CD4-positive, alpha-beta T cell treated with Interleukin-6 for 4 hours (primary cell): ENCODE measurements at places on chromosomes 16 and 17.

- no peak for DNase-seq
Observed at GRCh38 chr16:11870399-11870798, 19.1 kb upstream of the RSL1D1 start.

GRCh38 chr16:68298907-68299561 lies 11.7 kb downstream of the SLC7A6OS start:
- DNase-seq, result no peak

DNA sequence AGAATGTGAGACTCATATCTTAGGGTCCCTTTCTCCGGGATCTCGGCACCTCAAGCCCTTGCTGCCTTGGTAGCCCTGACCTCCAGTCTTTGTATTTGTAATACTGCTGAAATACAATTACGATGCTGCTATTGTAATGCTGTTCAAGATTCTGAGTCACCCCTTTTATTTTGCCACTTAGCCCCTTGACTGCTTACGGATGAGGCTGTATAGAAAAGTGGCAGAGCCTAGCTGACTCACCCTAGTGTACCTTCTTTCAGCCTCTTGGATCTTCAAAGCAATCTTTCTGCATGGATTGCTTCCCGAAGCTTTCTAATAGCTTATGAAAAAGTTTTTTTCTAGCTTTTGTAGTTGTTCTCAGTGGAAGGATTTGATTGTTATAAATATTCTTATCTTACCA lies 187.9 kb downstream of the KCNJ2 start:
- DNase-seq, result no peak

- DNase-seq, result no peak
Observed at GRCh38 chr17:348692-349425, 3.7 kb downstream of the RPH3AL start.

GRCh38 chr16:67236563-67237395 lies 9.8 kb downstream of the TMEM208 start:
- DNase-seq, result peak; percentile 53

DNA sequence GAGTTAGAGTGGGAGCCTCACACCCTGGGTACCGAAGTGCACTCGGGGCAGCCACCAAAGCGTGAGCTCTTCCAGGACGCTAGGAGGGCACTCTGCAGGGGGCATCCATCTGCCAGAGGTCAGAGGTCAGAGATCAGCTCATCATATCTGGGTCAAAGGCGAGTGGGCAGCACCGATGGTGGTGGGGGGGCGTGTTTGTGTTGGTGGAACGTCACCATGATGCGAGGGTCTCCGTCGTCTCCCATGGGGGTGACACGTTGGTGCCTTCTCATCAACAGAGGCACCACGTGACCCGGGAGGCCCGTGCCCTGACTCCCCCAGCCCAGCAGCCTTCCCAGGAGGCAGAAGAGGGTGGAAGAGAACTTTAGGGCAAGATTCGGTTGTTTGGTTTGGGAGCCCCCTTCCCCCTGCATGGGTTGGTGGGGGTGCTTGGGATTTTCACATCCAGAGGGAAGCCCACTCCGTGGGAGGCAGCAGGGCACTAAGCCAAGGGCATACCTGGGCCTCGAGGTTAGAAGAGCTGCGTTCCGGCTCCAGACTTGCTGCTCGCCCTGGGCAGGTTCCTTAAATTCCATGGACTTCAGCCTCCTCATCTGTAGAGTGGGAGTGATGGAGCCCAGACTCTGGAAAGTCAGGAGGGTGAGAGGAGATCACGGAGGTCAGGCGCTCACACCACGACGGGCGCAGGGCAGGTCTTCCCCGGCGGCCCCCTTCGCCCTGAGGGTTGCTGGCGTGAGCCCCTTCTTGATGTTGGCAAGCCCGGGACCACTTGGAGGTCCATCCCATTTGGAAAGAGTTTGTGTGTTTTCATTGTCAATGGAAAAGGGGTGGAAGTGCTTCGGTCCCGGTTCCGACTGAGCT lies 14.0 kb downstream of the CRISPLD2 start:
- no peak for DNase-seq

DNA sequence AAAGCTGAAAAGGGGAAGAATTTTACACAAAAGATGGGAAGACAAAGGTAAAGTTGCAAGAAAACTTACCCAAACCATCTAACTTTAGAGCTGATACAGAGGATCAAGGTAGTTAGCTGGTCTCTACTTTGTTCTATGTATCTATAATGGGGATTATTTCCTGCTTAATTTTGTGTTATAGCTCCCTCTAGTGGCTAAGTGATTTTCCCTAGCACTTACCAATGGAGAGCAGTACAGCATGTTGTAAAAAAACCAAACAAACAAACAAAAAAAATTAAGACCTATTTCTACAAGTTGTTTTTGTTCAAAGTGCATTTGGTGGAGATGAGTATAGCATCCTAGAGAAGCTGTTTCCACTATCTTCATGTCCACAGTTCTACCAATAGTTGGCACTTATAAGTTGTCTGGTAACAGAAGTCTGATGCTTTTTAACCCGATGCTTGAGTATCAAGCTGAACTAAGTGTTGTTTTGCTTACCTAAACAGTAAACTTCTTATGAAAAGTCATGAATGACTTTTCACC lies 7.5 kb downstream of the SRSF1 start:
- no peak for DNase-seq

DNA sequence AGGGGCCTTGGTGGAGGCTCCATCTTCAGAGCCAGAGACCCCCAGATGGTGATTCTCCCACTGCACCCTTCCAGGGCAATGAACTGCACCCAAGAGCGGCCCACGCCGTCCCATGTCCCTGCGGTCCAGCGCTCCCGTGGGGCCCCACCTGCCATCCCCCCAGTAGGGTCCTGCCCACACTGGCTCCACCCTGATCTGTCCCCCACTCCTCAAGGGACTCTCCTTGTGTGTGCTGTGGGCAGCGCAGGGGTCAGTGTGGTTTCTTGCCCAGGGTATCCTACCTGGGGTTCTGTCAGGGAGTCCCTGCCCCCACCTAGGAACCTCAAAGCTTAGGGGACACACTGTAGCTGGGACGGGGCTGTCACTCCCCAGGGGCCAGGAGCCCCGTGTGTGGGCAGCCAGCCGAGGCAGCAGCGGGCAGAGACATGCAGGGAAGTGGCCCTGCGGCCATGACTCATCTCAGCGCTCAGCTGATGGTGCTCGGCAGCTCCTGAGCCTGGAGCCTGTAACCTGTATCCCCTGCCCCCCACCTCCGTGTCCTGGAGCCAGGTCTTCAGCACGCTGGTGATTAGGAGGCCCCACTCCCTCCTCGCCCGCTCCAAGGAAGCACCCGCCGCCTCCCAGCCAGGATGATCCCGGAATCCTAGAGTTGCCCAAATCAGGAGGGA lies 35.7 kb upstream of the SSTR5 start:
- DNase-seq, result no peak

GRCh38 chr17:38533241-38533640 lies 72.5 kb downstream of the SRCIN1 start:
- DNase-seq, result no peak

- no peak for DNase-seq
Observed at GRCh38 chr16:68636064-68636560, 9.0 kb upstream of the CDH3 start.

DNA sequence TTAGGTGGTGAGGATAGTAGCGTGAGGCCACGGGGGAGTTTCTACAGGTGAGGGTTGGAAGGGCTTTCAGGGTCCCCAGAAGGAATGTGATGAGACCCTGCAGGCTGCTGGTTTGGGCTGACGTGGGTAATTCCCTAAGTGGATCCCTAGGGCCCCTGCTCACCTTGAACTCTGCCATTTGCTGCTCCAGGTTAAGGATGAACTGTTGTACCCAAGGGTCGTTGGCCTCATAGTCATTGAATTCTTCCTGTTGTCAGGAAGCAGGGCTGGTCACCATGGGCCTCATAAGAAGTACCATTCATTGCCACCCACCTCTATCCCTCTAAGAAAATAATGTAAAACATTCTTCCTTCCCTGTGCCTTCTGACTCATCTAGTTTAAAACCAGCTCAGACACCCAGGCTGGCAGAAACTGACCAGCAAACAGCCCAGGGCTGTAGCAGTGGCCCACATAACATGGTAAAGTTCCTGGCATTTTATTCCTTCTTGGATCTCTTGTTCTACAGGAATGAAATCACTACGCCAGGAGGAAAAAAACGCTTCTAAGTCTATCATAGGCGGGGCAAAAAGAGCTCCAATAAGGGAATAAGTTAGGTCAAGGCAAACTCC lies 27.6 kb downstream of the FCSK start:
- no peak for DNase-seq

- DNase-seq, result no peak
Observed at GRCh38 chr17:74201250-74201649, 2.2 kb upstream of the RPL38 start.

DNA sequence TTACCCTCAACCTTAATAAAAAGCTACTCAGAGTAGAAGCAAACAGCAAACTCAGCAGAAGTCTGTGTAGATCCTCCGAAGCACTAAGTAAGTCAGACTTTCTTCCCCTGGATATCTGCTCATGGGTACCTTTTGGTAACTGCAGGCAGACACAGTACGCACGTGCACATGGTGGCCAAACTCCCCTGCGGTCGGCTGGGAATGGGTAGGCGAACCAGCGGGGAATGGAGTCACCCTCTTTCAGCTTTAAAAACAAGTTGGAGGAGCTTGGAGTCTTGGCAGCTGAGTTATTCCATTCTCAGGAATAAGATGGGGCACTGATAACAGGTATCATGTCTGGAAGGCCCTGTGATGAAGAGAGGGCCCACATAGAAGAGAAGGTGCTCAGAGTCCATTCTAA lies 16.3 kb downstream of the CYB561 start:
- DNase-seq, result no peak

GRCh38 chr16:64704386-64704785 lies 417.5 kb downstream of the CDH11 start:
- no peak for DNase-seq

DNA sequence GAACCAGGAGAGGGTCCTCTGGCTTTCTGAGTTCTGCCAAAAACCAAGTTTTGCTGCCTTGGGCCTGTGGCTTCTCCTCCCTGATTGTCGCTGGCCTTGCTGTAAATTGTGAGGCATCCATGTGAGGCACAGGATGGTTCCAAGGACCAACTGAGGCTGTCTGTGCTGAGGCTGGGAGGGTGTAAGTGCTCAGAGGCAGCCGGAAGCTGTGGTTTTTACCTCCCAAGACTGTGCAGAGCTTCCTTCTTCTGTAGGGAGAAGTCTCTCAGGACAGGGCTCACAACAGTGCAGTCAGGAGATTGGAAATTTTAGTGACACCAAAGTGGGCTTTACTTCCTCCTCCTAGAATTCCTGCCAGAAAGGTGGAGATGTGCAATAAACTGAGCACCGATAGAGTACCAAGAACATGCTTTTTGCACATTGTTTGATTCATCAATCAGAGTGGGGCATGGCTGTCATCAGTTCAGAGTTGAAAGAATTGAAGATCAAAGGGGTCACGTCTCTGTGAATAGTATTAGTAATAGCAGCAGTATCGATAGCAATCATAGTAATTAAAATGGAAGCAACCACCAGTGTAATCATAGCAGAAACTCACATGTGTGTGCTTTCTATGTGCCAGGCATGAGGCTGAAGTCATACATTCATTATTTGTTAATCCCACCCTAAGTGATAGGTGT lies 467.1 kb downstream of the WWOX start:
- no peak for DNase-seq

- DNase-seq, result peak; percentile 89
Observed at GRCh38 chr17:73311781-73312641, at the start of gene CDC42EP4. CDC42EP4 (minus strand) TSS chr17:73312001; CDS start chr17:73286500, 25,501 bp downstream.

- peak; percentile 34 for DNase-seq
Observed at GRCh38 chr16:78896280-78896679, 704.3 kb downstream of the MAF start.

GRCh38 chr16:28482026-28482425 lies 9.8 kb downstream of the CLN3 start:
- no peak for DNase-seq

DNA sequence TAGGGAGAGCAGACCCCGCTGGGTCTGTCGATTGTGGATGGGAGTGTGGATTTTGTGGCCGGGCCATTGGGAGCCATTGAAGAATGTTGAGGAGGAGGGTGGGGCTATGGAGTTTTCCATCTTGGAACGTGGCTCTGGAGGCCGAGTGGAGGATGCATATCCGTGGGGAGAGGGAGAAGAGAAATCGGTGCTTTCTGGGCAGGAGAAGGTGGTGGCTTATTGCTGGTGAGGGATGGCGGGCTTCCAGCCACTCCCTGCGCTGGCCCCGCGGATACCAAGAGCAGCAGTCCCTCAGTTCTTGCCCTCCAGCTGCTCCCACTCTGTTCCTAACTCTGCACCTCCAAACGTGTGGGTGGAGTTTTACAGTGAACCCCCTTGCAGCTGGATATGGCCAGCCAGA lies 162.4 kb downstream of the CMIP start:
- DNase-seq, result no peak

- peak; percentile 24 for DNase-seq
Observed at GRCh38 chr17:65593855-65594845, 32.7 kb upstream of the AXIN2 start.

DNA sequence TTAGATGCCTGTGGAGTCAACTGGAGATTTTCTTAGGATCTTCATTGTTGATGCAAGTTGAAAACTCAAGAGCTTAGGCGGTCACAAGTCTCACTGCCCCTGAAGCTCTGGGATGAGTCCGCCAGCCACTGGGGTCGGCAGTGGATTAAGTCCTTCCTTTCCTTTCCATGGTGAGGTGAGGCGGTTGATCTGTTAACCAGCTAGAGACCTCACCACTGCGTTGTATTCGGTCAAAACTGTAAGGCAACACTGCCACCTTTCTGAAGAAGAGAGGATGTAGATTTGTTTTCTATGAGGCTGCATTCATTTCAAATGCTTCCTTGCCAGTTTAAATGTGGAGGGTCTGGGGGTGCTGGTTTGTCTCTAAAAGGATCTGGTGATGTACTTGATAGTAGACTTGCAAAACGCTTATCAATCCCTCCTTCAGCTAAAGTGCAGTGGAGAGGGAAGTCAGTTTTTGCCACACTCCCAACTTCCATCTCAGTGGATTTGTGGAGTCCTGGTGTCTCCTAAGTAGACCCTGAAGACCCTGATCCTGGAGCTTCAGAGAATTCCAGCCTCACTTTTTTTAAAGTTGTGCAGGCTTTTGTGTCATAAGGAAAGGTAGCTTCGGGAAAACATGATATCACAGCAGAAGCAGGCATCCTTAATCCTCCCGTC lies 1.7 kb downstream of the MYOCD start:
- no peak for DNase-seq

DNA sequence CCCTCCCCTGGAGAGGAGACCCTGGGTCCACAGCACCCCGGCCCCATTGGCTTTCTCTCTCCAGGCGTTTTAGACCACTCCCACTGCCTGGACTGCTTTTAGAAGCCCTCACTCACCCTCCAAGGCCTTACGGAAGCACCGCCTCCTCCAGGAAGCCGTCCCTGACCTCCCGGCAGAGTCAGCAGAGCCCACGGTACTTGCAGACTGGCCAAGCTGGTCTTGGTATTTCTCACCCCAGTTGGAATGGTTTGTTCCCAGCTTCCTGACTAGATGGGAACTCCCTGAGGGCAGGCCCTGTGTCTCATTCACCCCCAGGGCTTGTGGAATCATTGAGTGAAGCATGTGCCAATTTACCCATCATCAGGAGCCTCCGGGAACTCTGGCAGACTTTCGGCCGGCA lies 9.2 kb downstream of the SCGB1C2 start:
- DNase-seq, result no peak

- no peak for DNase-seq
Observed at GRCh38 chr17:18247613-18248001, 10.9 kb downstream of the FLII start.

- no peak for DNase-seq
Observed at GRCh38 chr16:11032922-11033291, 88.5 kb downstream of the CLEC16A start.
